ENCODE measurements at places on chromosomes 4 and X.

- no peak for DNase-seq
These were observed 88.0 kb downstream of the IRF2 start for GRCh38 chr4:184386271-184386781.

DNA sequence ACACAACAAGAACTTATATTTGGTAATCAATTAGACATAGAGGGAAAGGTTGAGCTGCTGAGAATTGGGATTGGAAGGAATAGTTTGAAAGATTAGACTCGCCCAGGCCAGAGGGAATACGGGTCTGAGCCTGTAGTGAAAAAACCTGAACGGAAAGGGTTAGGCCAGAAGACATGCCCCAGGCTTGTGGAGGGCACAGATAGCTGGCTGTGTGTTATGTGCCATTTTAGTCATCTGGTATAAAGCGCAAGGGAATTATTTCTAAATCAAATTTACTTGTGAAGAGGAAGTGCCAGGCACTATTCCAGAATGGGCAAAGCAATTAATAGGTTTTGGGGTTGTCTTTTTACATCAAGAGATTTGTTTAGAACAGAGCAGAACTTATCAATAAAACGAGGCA is 187.5 kb upstream of the ANKRD50 start:
- no peak for DNase-seq

GRCh38 chr4:26248647-26249046 is 72.2 kb upstream of the RBPJ start:
- DNase-seq: peak; percentile 84

GRCh38 chr4:68606240-68606639 is 30.1 kb upstream of the UGT2B17 start:
- no peak for DNase-seq

DNA sequence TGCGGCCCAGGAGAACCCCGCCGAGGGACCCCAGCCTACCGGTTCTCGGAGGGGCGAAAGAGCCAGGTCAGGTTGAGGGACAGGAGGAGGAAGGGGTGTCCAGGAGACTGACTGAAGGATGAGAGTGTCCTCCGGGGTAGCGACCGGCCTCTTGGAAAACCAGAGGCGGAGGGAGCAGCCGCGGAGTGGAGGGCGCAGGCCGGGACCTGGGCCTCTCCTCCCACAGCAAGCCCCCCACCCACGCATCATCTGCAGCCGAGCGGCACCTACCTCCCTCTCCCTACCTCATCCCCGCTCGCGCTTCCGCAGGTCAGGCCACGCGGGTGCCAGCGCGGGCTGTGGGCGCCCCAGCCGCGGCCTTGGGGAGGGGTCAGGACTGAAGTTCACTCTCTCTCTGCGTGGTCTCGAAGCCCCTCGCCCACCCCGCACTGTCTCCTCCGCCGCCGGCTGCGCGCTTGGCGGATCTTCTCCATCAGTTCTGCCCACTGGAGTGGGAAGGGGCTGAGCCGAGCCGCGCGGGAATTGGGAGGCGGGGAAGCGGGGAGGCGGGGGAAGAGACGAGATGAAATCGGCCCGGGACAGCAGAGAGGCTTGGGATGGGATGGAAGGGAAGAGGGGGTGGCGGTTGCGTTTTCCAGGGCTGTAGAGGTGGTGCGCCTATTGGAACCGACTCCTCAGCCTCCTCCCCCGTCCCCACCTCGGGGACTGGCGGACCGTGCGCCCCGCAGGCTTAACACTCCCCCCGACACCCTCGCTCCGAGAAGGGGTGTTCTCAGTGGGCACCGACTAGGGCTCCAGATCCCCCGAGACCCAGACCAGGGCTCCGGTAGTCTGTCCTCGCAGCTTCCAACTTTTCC is 1.8 kb downstream of the NLGN4X start:
- no peak for DNase-seq
